ENCODE measurements at places on chromosomes 7 and 10. TPM values are rescaled to one million over a fixed set of nuclear protein-coding genes. Genes with fewer than 3 reads are reported as not detected.
A peak's percentile ranks its signal among the peaks of the same experiment; 100 is the strongest.

DNA sequence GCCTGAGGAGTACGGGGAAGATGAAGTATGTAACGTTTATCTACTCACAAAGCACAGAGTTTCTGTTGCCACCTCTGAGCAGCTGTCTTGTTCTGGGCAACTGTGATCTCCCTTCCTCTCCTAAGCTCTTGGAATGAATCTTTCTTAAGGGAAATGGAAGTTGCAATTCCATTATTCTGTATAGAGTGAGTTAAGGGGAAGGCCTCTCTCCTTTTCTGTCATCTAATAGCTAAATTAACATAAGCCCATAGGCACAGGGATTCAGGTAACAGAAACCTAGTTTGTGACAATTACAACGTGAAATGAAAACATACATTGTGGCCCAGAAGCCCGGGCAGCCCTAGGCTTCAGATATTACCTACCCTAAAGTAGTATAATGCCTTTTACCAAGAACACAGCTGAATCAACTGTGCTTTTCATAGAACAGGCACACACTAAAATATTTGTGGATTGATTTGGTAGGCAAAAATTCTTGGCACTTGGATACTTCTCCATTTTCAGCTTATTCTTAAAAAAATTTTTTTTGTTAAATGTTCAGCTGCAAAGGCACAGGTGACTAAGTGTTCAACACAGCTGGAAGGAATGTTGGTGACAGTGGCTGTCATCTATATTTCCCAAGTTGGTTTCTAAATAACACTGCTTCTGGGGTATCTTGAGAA, 3.8 kb upstream of the PDCD4 start:
- no peak for DNase-seq

Gene GRM3
- polyA plus RNA-seq, result 0.33 TPM

Gene PRSS37
- 0.11 TPM for polyA plus RNA-seq

DNA sequence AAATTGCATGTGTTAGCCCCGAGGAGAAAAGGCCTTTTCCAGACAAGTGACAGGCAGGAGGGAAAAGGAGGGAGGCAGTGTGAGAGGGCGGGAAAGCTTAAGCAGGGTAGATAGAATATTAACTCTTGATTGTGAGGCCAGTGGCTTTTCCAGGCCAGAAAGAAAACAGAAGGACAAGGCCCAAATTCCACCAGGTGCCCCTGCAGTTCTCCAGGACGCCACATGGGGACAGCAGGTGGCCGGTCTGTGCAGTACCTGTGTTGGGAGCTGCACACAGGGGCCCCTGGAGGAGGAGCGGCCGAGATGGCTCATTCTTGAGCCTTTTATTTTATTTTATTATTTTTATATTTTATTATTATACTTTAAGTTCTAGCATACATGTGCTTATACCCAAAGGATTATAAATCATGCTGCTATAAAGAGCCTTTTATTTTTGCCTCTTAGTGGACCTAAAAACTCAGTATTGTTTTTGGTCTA, 141.3 kb upstream of the KLF14 start:
- no peak for DNase-seq

- no peak for DNase-seq
Measured at GRCh38 chr10:6146921-6147320, 55.8 kb upstream of the PFKFB3 start.

DNA sequence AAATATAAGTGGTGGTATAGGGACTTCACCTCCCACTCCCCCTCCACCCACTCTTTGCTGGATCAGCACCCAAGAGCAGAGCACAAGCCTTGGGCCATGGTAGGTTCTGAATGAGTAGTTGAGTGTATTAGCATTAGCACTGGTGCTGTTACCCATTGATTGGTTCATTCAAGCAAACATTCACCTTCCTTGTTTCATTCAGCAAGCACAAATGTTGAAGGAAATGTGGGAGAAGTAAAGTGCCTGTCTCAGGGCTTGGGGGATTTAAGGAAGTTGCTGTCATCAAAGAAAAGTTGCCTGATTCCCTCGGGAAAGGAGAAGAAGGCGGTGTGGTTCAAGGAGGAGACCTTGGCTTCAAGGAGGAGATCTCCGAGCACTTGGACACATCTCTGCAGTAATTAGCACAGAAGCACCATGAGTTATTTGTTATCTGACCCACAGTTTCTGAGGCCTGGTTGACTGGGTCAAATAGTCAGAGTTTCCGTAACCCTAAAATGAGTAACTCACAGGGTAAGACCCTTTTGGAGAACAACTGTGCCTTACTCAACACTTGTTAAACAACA, 17.3 kb downstream of the IL2RA start:
- no peak for DNase-seq

DNA sequence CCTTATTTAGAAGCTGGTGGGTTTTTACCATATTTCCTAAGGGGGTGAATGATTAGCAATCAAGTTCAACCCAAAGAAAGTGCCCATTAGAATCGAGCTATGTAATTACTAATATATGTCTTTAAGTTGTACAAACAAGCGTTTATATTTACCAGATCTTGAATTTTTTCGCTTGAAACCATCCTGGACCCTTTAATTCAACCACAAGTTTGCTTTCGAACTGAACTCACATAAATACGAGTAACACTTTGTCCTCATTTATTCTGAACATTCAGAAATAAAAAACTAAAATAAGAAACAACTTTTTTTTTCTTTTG, 1.5 kb downstream of the SRI start:
- no peak for DNase-seq

DNA sequence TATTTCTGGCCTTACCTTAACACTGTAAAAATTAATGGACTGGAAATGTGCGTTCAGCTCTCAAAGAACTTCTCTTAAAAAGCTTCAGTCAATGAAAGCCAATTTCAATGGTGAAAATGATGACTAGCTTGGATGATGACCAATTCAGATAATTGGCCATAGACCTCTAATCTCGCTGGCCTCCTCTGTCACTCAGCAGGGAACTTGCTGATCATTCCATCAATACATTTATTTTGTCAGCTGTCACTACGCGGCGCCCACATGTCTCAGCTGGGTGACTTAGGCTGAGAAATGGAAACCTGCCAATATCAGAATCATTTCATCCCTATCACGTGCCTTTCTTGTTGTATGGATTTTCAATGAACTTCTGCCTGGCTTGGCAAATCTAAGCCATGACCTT, 673.0 kb upstream of the AUTS2 start:
- DNase-seq, result no peak

Gene TEX47
- polyA plus RNA-seq, result not detected

GRCh38 chr7:7672545-7673239, 32.1 kb downstream of the UMAD1 start:
- no peak for DNase-seq

Gene AVPI1
- polyA plus RNA-seq, result 6.6 TPM

DNA sequence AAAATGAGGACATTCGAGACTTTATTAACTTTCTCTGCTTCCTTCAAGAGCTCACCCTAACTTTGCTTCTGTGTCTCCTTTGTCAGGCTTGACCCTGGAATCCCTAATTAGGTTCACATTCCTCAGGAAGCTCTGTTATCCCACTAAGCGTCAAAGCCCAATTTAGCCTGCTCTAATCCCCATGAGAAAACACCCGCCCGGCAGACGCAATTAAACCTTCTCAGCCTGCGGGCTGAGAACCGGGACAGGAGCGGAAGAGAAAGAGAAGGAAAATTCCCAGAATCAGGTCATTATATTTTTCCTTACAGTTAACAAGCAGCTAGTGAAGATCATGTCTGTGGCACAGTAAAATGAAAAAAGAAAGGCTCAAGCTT, 93.0 kb downstream of the TNS3 start:
- no peak for DNase-seq

DNA sequence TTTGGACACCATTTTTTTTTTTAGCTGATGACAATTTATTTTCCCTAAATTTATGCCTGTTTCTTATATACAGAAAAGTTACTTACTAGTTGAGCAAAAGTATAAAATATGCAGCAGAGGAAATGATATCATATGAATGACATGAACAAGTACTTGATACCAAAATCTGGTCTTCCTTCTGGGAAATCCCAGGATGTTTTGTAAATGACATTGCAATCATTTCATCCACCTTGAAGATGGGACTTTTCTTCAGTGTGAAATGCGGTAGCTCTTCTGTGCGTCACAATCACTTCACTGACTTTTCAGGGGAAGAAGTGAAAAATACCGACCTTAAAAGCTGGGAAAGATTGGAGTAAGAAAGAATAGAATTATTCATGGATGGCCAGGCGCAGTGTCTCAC, 23.8 kb downstream of the C1QL3 start:
- DNase-seq, result no peak

Gene SPAG6
- polyA plus RNA-seq, result 0.97 TPM

- no peak for DNase-seq
Measured at GRCh38 chr7:28984631-28985030, 26.5 kb upstream of the TRIL start.

Gene SGMS1
- polyA plus RNA-seq, result 64.6 TPM

- DNase-seq, result no peak
Measured at GRCh38 chr10:100731407-100732240, 13.8 kb upstream of the PAX2 start.

DNA sequence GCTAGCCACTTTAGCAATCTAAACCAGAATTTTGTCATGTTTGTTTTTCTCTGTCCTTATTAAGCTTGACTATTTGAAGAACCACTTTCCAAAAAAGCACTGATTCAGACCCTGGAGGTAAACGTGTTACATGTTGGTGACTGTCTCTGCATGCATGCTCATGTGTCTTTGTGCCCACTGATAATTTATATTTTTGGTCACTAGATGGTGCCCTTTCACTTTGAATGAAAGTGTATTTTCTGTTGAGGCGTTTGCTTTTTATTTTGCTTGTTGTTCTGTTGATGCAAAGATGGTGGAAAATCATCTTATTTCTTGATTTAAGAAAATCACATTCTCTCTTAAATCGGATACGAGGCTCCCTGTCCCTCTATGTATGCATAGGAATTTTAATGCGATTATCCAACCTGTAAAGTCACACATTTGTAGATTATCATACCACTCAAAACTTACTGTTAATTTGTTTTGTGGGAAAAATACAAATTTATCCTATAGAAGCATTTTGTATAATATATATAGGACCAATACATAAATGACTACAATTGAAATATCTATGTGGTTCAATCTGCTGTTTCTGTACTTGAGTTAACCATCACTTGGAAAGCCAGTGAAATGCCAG, 269.3 kb downstream of the BICC1 start:
- DNase-seq, result peak; percentile 41

- no peak for DNase-seq
Measured at GRCh38 chr7:158028290-158028941, 559.2 kb downstream of the PTPRN2 start.

GRCh38 chr7:99392659-99393354, 15.6 kb downstream of the PDAP1 start:
- no peak for DNase-seq

GRCh38 chr10:123911866-123912265, 20.3 kb upstream of the CPXM2 start:
- DNase-seq, result no peak

DNA sequence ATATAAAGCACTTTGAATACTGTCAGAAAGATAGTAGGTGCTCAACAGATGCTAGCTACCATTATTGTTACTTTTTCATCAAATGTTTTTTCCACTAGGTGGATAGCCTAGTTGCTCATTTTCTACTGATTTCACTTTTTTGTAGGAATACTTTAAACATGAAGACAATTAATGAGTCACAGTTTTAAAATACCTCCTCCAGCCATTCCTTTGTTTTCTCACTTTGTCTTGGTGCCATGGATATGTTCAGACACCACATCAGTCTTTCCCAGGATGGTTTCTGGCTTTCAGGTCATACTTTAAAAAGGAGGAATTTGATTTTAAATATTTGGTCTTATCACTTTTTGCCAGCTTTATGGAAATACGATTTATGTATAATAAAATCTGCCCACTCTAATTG, 147.1 kb upstream of the MGMT start:
- DNase-seq, result no peak

- DNase-seq, result no peak
Measured at GRCh38 chr7:73899731-73900142, 38.8 kb downstream of the TMEM270 start.
